WERI-Rb-1 (cell line): ENCODE measurements at places on chromosomes 4 and X.
A peak's percentile ranks its signal among the peaks of the same experiment; 100 is the strongest.

- DNase-seq: peak; percentile 17
Observed at GRCh38 chrX:128518508-128518907, 466.3 kb upstream of the ACTRT1 start.

DNA sequence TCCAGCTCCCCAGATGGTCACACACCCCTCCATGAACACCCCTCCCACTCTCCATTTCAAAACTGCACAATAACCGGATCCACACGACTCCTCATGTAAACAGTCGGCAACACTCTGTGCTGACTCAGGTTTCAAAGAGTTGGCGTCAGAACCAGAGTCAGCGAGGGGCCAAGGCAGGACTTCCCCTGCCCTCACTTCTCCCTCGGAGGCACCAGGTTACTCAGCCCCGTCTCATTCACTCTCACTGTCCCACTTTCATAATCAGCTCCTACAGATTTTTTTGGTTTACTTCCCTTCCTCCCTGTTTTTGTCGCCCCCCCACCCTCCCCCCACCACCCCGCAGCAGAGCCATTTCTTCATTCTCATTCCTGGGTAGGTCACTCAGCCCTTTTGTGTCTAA is 2.7 kb upstream of the TIMP1 start:
- no peak for DNase-seq

DNA sequence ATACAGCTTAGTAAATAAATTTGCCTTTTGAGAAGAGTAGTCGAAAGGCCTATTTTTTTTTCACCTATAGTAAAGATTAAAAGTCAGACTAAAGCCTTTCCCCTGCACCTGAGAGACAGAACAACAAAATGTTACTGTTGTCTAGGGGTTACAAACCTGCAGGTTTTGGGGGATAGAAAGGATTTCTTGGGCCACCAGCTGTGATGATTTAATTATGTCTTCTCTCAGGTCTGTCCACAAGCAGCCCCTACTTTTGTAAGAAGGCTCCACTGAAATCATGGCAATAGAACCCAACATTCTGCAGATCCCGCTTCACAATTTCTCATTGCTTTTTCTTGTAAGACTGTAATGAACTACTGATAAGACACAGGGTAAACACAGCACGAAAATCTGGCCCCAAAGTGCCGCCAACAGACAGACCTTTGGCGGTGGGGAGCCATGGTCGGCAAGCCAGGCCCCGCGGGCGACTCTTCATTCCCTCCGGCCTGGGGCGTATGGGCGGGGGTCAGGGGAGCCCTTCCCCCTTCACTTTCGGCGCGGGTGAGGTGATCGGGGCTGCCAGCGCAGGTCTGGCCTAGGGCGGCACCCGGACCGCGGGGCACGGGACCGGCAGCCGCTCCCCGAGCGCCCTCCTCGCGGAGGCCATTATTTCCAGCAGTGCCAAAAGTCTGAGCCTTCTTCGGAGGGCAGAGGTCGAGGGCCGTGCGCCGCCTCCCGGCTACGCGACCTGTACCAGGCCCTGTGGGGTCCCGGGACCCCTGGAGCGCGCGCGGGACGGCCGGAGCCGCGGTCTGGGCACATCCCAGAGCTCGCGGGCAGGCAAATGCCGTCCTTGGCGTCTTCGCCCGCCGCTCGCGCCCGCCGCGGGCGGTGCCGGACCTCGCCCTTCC is 812 bp upstream of the KDM6A start:
- DNase-seq: peak; percentile 50

DNA sequence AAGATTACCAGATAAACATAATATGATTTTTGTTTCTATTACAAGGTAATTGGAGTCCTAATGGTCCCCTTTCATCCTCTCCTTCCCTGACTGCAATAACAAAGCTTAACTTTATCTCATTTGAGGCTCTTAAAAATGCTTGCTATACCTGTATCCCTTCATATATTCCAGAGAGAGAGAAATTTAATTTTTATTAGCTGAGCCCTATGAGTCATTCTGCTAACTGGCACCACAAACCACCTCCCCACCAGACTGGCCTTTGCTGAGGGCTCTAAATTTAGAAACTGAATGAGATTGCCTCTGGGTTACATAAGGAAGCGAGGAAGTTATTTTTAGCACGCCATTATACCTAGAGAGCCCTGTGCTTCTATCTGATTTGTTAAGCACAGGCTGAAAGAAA is 27.4 kb downstream of the CBLL2 start:
- peak; percentile 14 for DNase-seq

GRCh38 chr4:35216636-35217035 is 1027.7 kb downstream of the ARAP2 start:
- DNase-seq: no peak

DNA sequence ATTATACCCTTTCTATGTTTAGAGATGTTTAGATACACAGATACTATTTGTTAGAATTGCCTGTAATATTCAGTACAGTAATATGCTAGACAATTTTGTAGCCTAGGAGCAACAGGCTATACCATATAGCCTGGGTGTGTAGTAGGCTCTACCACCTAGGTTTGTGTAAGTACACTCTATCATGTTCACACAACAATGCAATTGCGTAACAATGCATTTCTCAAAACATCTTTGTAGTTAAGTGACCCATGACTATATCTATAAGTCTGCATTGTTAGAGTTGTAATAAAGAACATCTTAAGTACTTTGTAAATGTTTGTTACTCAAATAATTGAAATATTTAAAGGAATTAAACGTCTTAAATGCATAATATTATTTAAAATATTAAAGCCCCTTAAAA is 379.3 kb downstream of the PPP3CA start:
- DNase-seq: no peak

DNA sequence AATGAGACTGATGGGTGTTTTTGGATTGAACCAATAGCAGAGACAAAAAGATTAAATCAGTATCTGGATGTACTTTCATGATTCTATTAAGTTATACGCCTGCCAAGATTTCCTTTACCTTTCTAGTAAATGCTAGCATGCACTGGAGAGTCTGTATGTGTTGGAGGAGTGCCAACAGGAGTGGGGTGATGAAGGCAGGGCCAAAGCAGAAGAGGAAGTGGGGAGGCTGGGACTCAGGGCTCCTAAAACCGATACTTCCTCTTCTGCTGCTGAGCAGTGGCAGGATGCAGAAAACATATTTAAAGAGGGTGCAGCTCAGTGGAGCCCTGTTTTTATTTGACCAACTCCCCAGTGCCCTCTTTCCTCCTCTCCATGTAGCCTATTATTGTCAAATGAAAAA is 5.6 kb downstream of the CYSLTR1 start:
- no peak for DNase-seq

- DNase-seq: no peak
Observed at GRCh38 chrX:12174358-12174757, 36.1 kb downstream of the FRMPD4 start.

- no peak for DNase-seq
Observed at GRCh38 chr4:177008071-177008835, 215.5 kb upstream of the VEGFC start.

DNA sequence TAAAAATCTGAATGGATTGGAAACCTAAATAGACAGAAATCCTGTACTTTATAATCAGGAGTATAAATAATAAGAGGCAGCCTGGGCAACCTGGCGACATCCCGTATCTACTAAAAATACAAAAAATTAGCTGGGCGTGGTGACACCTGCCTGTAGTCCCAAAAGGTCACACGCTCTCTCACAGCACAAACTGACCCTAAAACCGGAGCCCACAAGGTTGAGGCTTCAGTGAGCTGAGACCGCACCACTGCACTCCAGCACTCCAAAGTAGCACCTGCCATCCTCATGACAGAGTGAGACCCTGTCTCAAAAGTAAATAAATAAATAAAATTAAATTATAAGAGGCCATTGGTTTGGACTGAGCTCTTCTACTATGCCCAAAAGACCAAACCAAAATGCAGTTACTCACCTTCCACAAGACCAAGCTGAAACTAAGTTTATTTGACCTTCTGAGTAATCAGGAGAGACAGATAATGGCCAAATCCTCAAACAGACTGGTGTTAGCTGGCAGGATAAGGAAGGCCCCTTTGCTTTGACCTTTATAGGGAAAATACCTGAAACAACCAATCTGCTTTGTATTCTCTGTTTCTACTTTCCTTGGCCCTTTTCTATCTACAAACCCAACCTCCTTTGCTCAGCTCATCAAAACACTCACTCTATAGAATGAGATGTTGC is 3.2 kb upstream of the GRSF1 start:
- no peak for DNase-seq

DNA sequence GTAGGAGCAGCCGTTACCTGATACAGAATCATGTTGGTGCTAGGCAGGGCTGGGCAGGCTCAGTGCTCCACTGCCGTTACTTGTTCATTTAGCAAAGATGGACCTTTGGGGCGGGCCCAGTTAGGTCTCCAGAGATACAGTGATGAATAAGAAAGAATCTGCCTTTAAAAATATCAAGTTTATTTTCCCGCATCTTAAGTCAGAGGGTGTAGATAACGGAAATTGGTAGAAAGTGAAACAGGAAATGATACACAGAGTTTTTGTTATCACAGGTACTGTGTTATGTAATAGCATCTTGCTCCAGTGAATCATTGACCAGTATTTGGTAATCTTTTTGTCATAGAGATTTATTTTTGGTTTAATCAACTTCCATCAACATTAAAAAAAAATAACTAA is 5.5 kb downstream of the TMEM131L start:
- no peak for DNase-seq

DNA sequence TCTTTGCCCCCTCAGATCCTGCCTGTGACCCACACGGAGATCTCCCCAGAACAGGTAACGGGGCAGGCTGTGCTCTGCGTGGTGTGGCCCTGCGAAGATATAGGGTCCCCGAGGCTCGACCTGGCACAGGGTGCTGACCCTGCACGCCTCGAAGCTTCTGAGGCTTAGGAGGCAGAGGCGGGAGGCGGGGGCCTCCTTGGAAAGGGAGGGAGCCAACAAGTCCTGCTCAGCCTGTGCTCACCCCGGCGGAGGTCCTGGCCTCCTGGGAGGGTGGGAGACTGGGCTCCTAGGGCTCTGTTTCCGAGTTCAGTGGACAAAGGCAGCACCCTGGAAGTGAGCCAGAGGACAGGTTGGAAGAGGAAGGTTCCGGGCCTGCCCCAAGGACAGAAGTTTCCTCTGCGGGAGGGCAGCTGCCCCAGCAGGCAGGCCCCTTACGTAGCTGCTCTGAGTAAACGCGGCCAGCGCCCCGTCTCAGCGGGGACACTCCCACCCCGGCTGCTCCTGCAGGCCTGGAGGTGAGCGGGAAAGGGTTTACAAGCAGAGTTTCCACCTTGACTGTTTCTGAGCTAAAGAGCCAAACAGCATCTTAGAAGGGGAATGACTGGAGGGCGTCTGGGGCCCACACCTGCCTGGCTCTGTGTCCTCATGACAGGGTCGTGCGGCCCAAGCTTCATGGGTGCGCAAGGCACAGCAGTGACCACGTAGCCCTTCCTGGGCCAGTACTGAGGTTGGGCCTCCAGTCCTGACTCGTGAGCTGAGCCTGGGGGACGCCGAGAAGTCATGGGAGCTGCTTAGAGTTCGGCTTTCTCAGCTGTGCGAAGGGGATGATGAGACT is 16.1 kb downstream of the TMEM175 start:
- no peak for DNase-seq

DNA sequence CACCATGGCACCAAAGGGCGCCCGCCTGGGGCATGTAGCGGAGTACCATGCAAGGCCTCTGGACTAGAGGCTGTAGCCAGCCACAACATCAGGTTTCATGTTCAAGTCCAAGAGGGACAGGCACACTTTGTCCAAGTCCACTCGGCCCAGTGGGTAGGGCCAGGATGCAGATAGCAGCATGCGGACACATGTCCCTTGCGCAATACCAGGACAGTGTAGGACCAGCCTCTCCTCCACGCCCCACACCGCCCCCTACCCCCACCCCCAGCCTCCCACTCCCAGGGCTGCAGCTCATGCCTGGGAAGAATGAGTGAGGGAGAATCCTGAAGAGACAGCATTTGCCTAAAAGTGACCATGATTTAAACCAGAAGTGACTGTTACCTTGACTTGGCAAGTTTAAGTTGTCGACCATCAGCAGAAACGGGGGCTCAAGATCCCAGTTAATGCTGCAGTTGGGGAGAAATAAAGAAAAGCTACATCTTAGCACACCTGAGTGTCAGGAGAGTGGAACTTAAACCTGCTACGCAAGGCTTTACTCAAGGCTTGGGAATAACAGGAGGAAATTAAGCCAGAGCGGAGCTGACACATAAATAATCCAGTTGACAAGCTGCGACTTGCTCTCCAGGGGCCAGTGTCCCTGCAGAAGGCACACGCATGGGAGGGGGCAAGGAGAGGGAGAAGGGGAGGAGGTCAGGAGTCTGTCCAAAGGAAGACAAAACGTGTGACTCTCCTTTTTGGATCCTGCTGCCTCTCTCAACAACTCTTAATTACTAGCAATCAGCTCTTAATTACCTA is 221.7 kb downstream of the BCOR start:
- peak; percentile 82 for DNase-seq

GRCh38 chrX:153547195-153547594 is 29.8 kb downstream of the ATP2B3 start:
- DNase-seq: peak; percentile 44

DNA sequence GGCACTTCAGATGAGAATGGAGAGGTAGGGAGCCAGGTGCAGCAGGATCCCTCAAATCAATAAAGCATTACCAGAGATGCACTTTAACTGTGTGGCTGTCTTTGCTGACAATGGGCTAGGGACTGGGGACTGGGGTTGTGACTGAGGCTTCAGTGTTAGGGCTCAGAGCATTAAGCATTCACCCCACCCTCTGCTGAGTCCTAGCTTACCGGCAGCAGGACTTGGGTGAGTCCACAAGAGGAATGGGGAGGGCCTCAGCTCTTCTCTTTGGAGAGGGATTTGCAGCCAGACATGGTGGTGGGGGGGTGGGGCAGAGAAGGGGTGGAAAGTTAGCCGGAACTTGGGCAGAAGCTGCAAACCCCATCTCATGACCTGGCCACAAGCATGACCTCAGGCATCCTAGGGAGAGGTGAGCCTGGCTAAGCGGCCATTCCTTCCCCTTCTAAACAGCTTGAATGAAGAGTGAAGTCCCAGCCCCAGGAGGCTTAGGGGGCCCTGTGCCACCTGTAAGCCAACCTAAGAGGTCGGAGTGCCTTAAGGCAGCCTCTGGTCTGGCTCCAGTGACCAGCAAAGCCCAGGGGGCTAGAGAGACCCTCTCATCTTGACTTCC is 78.4 kb downstream of the STARD8 start:
- DNase-seq: no peak

DNA sequence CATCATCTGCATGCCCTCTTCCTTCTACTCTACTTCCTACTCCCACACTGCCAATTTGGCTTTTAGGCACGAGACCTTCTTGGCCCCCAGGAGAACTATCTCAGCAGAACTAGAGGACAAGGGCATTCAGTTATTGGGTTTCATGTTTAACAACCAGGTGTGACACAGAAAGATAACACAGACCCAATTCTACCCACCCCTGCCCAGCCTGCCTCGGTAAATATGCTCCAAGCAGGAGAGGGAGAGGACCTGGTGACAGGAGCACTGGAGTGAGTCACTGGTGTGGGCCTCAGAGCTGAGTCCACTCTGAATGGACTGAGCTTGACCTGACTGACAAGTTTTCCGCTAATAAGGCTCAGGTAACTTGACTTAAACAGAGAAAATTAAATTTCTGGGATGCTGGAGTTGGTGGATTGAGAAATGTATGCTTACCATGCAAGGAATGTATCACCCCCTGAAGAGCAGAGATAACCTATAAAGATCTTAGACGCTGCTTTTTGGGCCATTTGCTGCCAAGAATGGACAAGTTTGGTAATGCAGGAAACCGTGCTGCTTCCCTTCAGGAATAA is 52.5 kb downstream of the CASP3 start:
- DNase-seq: no peak
